ENCODE measurements at places on chromosomes 7 and 10.

- DNase-seq: no peak
Measured at GRCh38 chr7:1721047-1721690, 51.1 kb downstream of the ELFN1 start.

DNA sequence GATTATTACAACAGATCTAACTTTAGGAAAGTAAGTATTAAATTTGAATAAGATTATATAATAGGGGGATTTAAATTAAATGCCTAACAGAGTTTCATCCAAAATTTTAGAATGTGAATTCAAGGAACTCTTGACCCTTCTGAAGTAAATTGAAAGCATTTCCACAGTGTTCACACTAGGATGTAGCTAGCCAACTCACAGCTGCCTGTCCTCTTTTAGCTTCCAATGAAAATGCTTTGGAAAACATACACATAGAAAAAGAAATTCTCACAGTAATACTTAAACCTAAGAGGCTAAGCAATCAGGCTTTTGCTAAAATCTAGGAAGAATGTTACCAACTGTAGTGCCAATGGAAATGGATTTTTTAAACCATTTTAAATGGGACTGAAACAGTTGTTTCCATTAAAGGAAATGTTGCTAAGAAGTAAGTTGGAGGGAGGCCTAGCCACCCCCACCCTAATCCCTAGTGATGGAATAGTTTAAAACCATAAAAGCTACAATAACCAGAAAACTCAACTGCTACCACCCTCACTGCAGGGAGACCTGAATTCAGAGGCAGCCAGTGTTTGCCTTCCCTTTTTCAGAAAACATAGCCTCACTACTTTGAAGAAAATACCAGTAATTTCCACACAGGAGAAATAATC, 58.3 kb downstream of the REEP3 start:
- no peak for DNase-seq

GRCh38 chr7:108002726-108003598, at the start of gene LAMB1:
Gene LAMB1, minus strand, starts transcription at chr7:108003161. Its CDS starts 276 bp downstream, at chr7:108002885.
- peak; percentile 12 for DNase-seq

- DNase-seq: no peak
Measured at GRCh38 chr10:44300666-44301649, 83.9 kb downstream of the CXCL12 start.

DNA sequence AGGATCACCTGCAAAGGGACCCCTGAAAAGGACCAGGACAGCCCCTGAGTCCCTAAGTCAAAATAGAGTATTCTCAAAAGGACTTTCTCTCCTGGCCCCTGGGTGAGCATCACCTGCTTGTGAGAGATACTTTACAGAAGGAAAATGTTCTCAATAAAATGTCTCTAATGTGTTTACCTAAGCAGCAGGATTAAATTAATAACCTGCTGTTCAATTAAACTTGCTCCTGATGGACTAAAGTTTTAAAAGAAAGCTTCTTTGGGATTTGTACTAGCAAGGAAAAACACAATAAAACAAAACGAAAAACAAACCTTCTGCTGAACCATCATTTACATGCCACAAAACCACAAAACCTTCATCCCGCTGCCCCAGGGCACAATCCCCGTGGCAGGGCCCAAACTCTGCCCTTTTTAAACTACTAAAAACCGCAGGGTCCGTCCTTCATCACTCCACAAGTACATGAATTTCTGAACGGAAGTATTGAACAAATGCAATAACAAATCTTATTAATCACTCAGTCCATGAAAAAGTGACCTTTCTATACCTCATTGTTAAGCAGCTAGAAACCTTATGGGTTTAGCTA, 197.7 kb downstream of the TCERG1L start:
- DNase-seq: no peak

- DNase-seq: no peak
Measured at GRCh38 chr10:36716291-36716690, 409.1 kb upstream of the ANKRD30A start.

GRCh38 chr7:20393616-20394015, 62.9 kb downstream of the ITGB8 start:
- no peak for DNase-seq

GRCh38 chr7:3143869-3144775, 100.5 kb upstream of the CARD11 start:
- no peak for DNase-seq

DNA sequence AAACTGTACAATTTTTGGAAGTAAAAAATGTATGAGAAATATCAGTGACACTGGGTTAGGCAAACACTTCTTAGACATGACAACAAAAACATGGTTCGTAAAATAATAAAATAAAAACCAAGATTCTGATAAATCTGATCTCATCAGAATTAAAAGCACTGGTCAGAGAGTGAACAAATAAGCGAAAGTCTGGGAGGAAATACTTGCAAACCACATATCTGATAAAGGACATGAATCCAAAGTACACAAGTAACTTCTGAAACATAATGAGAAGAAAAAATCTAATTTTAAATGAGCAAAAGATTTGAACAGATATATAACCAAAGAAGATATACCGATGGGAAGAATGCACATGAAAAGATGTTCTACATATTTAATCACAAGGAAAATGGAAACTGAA, 91.5 kb downstream of the RTKN2 start:
- no peak for DNase-seq

GRCh38 chr7:95509199-95509598, 23.5 kb downstream of the ASB4 start:
- DNase-seq: peak; percentile 86

DNA sequence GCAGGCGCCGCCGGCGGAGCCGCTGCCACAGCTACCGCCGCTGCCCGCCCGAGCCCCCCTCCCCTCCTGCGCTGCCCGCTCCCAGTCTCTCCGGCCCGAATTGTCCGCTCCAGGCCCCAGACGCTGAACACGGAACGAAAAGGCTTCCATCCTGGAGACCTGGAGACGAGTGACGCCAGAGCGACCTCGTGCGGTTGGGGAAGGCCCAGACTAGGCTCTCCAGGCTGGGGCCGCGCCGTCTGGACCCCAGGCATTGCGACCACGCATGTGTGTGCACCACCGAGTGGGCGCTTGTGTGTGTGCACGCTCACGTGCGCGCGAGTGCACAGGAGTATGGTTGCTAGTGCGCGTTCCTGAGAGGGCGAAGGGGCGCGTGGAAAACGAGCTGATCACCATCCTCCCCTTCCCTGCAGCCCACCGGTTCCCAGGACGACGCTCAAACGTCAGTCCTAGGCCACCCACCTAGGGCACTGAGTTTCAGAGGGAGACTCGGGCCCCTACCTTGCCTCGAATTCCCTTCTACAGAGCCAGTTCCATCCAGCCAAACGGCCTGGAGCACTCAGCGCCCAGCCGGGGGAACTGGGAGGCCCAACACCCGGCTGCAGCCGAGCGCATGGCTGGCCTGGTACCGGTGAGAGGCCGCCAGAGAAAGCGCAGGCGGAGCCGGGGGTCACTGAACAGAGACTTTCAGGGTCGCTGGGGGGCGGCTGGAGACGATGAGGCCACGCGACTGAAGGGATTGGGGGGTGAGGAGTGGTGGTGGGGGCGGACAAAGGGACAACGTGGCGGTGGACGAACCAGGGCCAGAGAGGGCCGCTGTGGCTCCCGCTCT, 11.6 kb downstream of the LBX1 start:
- no peak for DNase-seq

GRCh38 chr10:96842896-96843723, 11.0 kb downstream of the LCOR start:
- DNase-seq: no peak

DNA sequence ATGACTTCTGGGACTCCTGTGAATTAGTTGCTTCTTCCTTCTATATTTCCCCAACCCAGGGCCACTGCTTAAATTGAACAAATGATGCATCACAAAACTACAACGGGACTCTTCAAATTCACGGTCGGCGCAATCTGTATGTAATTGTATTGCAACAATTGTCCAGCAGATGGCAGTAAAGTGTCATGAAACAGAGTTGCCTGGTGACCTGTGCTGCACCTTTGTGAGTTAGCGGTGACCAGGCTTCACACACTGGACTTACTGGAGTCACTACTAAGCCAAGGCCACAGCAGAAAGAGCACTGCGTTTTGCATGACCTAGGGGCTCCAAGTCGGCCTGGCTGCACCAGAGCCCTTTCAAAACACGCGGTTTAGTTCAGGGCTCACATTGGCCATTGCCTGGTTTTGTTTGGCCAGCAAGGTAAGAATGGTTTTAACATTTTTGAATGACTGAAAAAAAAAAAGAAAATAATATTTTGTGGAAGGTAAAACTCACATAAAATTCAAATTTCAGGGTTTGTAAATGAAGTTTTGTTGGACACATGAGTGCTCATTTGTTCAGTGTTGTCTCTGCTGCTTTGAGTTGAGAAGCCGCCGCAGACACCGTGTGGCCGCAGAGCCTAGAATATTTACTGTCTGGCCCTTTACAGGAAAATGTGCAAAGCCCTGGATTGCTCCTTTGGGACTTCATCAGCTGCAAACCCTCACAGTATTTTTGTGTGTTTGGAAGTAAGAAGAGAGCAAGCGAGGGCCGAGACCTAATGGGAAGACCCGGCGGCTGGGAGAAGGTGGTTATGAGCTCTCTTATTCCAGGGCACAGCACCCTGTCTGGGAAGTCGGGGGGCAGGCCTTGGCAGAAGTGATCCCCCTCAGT, 23.2 kb upstream of the ZNF32 start:
- peak; percentile 53 for DNase-seq

GRCh38 chr10:110218632-110219031, 11.2 kb downstream of the MXI1 start:
- no peak for DNase-seq

- no peak for DNase-seq
Measured at GRCh38 chr7:26642416-26642815, 222.0 kb downstream of the SKAP2 start.

- DNase-seq: peak; percentile 89
Measured at GRCh38 chr10:6473901-6474370, 106.1 kb downstream of the PRKCQ start.

GRCh38 chr7:98531717-98532116, 85.4 kb upstream of the NPTX2 start:
- no peak for DNase-seq

GRCh38 chr7:4297165-4297917, 384.8 kb upstream of the FOXK1 start:
- no peak for DNase-seq

DNA sequence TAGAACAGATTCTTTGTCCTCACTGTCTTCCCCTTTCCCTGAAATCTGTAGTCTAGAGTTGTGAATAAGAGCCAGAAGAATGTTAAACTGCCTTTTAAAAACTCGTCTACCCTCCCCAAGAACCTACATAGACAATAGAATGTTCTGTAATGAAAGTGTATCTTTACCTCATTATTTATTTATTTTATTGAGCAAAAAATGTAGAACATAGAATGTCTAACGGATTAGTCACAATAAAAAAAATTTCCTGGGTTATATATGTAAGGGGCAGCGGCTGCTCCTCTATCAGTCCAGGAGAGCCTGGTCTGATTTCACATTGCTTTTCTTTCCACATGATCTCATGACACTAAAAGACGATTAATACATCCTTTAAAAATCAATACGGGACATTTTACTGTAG, 135.7 kb downstream of the SDK1 start:
- DNase-seq: no peak

GRCh38 chr7:27714831-27715444, 25.0 kb upstream of the TAX1BP1 start:
- no peak for DNase-seq

DNA sequence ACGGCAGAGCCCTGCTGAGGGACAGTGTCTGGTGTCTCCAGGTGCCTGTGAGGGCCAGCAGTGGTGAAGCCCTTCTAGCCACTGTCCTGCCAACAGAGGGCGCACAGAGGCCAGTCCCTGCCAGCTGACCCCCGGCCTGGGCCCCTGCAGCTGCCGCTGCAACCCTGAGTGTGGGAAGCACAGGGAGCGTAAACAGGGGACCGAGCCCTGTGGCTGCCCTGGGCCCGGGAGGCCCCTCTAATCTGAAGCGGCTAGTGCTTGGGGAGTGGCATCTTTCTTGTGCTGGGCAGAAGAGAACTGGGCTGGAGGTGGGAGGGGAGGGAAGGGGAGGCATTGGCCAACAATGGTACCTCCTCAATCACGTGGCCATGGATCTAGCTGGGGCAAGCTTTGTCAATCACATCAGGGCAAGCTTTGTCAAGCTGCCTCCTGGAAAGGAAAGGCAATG, 34.6 kb downstream of the TRIM8 start:
- DNase-seq: no peak

- DNase-seq: no peak
Measured at GRCh38 chr10:13191362-13191761, 30.0 kb downstream of the MCM10 start.

DNA sequence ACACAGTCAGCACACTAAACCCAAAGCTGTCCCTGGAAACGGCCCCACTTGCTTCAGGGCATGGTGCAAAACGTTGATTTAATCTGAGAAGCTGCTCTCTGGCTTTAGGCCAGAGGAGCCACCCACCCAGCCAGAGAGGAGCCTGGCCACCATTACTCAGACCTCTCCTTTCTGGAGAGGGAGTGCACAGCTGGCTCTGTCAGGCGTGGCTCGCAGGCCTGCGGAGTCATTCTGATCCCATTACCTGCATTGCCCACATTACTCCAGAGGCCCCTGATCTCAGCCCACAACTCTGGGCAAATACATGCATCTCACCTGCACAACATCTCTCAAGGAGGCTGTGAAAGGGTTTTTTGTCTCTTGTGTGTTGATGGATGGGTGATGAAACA, 370.0 kb upstream of the IGFBP3 start:
- no peak for DNase-seq

DNA sequence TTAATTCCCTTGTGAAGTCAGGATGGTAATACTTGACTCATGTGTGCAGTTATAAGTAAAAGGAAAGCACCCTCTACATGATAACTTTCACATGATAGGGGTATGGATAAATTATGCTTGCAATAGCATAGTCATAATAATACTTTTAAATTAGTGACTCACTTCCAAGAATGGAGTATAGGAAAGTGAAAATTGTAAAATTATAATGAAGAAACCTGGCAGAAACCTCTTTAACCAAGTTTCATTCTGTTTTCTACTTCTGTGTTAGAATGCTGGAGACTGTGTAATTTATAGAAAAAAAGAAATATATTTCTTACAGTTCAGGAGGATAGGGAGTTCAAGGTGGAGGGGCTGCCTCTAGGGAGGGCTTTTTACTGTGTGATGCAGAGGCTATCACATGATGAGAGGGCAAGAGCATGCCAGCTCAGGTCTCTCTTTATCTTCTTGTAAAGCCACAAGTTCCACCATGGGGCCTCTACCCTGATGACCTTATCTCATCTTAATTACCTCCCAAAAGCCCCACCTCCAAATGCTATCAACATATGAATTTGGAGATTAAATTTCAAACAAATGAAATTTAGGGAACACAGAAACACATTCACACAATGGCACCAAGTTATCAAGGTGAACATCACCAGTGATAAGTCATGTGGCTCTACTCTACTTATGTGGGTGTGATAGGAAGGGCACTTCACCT, 43.2 kb downstream of the HDAC9 start:
- no peak for DNase-seq

- no peak for DNase-seq
Measured at GRCh38 chr10:25497246-25497645, 322.4 kb downstream of the GPR158 start.

All from Jurkat, Clone E6-1 (cell line).